ENCODE measurements at places on chromosomes 3 and 15. TPM values are rescaled to one million over a fixed set of nuclear protein-coding genes. Genes with fewer than 3 reads are reported as not detected.

Gene MITF
- not detected for total RNA-seq

Gene UPK1B
- total RNA-seq: not detected

Gene TMEM266
- total RNA-seq: not detected

Gene LYZL4
- not detected for total RNA-seq

Gene SI
- not detected for total RNA-seq

Gene PFN2
- total RNA-seq: 1.9 TPM

Gene TSC22D2
- 16.7 TPM for total RNA-seq

Gene CCDC39
- total RNA-seq: not detected
